GF-D8 (cell line): ENCODE measurements at places on chromosomes 5 and 9.

- no peak for DNase-seq
Observed at GRCh38 chr5:32754284-32754683, 43.2 kb downstream of the NPR3 start.

DNA sequence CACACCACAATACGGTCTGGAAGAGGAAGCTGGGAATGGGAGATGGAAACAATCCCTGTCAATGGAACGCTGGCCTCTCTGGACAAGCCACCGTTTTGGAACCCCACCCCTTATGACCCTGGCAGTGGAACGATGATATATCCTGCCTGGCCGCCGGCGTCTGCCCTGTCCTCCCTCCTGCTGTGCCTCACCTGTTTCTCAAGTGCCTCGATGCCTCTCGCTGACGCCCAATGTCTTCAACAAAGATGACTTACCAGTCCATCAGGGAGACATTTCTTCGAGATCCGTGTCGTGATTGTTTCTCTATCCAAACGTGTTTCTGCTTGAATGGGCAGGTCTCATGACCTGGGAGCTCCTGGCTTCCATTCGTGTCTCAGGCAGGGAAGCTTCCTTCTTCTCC, 476.5 kb downstream of the SPATA31A7 start:
- no peak for DNase-seq

GRCh38 chr9:133527444-133527920, 2.7 kb upstream of the MYMK start:
- DNase-seq, result no peak

DNA sequence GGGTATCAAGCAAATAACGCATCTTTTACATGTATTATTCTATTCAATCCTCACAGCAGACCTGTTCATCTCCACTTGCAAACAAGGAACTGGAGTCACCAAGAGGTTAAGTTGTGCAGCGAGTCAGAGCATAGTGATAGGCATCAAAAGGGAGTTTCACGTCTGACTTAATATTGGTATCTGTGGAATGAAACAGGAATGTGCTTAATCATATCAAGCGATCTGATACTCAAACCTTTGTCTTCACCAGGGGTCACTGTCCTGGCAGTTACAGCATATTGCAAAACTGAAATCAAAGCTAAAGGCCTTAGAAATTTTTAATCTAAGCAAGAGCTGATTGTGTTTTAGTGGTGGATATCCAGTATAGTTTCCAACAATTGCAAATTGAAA, 271.6 kb downstream of the PLK2 start:
- no peak for DNase-seq
